ENCODE measurements at places on chromosomes 12 and 14.

DNA sequence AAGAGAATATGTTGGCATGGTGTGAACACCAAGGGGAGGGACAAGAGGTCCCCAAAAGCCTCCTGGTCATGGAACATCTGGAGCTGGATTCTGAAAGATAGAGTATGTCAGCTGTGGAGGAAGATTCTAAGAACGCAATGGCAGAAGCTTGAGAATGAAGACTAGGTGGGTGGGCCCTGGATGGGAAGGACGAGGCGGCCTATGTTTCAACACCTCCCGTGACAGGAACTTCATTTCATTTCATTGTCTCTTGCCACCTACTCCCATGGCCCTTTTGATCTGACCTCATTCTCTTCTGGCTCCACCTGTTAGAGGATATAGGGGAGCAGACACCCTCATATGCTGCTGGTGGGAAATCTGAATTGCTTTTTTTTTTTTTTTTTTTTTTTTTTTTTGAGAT, 3.3 kb downstream of the UNG start:
- no peak for DNase-seq

DNA sequence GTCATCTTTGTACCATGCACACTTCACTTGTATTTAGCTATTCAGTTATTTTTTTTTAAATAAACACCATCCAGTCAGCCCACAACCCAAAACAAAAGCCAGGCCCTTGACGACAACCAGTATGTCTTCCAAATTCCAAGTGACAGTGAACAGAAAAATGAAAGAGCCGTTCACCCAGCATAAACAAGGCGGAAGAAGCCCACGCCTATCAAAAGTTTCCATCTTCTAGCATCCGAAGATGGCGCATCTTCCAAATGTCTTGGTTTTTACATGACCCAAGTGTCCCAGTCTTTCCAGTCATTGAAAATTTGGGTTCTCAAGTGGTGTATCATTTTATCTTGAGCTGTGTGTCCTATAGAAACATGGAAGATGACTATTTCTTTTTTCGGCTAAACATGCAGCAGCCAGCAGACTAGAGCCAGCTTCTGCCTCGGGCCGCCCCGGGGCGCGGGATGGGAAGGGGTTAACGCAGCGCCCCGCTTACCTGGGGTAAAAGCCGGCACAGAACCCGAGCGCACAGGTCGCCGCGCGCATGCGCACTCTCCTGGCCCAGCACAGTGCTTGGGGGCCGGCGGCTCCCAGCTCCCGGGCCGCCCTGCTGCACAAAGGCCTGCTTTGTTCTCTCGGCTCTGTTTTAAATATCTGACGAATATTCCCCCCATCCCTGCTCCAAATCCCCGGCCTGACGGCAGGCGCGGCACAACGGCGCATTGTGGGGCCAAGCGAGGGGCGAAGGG, 164.8 kb downstream of the ZFP36L1 start:
- no peak for DNase-seq

GRCh38 chr12:90959032-90959431, 4.1 kb upstream of the CCER1 start:
- no peak for DNase-seq

DNA sequence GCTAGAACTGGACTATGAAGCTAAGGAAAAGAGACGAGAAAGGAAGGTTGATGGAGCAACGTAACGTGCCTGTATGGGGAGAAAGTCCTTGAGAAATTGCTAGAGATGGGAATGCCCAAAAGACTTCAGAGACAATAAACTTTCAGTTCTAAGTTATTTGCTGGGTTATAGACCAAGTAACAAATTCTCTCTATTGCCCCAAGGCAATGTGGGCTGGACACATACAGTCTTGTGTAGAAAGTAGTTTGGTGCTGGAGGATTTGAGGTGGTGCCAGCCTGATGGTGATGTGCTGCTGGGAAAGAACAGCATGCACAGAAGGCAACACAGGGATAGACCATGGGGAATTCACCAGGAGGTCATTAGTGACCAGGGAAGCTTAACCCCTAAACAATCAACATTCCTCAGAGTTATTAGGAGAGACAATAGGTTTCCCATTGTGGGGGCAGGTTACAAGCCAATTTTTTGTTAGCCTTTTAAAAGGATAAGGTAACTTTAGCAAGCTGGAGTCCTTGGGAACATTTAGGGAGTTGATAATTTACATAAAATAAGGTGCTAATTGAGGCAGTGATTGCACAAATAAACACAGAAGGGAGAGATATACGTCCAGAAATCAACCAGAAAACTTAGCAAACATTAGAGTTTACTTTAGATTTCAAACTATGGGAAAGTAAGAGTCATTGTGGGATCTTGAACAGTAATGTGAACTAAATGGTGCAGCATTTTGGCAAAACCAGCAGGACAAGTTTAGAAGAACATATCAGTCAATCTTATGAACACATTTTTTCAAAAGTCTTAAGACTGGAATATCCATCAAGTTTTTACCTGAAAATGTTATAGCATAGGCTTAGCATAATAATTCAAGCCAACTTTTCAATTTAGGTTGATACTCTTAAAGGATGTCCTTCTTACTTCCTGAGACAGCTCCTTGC, 61.4 kb downstream of the LMNTD1 start:
- DNase-seq = no peak

DNA sequence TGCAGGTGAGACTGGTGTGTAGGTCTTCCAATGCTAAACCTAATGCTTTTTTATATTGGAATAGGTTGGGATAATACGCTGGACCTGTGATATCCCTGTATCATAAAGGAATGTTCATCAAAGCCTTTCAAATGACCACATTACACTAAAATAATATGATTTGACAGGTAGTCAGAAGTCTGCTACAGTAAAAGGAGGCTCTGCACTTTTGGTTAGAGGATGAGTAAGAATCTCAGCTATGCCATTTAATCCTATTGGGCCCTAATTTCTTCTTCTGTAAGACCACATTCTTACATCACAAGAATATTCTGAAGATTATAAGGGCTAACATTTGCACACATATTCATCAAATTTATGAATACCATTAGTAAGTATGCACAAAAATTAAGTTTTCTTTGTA, 250.5 kb upstream of the FLRT2 start:
- no peak for DNase-seq

DNA sequence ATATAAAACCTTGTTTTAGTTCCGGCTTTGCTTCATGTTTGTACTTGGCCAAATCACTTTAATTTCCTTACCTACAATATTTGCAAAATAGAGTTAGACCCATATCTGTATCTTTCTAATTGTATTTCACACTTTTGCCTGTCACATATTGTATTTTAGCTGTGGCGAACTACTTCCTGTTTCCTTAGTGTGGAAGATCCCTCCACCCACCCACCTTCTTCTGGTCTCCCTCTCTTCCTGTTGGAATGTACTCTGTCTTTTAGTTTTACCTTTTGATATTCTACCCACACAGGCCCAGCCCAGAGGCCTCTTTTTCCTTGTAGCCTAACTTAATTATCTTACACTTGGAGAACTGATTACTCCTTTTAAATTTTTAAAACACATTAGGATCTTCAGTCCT, 78.2 kb downstream of the SCN8A start:
- DNase-seq = no peak

- no peak for DNase-seq
These were observed 204.5 kb upstream of the PPFIA2 start for GRCh38 chr12:81963636-81964035.

DNA sequence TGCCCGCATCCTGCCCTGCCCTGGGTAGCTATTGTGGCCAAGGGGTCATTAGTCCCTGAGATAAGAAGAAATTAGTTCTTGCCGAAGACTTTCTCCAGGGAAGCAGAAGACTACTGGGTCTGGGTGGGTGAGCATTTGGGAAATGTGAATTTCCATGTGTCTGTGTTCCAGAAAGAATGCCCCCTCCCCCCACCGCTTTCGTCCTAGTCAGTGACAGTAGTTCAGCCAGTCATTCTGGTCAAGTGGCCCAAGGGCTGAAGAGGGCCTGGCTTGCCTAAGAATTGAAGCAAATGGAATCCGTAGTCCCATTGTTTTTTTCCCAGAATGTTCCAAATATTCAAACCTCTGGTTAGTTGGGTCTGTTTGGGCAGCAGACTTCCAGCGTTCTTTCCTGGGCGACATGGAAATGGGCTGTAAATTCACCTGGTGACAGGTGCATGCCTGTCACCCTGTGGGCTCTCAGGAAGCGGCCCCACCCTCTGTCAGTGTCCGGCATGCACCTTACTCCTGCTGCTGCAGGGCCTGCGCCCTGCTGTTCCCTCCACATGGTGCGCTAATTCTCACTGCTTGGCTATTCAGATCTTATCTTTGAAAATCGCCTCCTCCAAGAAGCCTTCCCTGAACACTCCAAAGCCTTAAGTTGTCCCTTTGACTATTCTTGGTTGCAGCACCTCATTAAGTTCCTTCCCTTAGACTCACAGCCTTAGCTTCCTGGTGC, 1.4 kb upstream of the RFLNA start:
- DNase-seq = no peak

GRCh38 chr12:67986632-67987031, 2.6 kb upstream of the IFNG-AS1 start:
- DNase-seq = no peak

DNA sequence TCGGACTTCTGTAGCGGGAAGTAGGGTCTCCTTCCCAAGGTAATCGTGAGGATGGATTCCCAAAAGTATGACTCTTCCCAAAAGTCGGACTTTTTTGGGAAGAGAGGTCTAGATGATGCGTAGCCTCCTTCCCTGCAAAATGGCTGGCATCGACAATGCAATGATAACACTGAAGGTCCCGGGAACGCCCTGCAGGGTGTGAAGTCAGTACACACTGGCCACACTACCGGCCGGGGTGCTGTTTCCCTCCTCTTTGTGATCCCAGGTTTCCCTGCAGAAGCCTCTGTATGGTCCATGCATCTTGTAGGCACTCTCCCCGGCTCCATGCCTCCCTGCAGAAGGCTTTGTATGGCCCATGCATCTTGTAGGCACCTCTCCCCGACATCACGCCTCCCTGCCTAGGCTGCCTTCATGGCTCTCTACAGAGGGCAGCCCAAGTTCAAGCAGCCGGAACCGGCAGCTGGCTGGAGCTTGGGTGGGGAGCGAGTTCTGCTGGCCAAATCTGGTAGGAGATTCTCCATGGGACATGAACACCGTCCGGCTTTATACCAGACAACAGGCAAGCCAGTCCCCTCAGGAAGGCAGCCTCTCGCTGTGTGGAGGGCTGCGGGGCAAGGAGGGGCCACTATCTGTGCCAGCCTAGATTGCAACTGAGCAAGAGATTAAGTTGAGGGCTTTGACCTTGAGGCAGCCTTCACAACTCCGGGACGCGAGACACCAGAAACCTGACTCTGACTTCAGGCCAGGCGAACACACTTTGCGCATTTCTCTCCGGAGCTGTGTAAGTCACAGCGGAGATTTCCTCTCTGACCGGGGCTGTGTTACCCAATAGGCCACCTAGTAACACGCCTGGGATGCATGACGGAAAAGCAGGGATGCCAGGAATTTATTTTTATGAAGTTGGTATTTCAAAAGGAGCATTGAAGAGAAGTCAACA, 23.5 kb downstream of the FZD10 start:
- no peak for DNase-seq

DNA sequence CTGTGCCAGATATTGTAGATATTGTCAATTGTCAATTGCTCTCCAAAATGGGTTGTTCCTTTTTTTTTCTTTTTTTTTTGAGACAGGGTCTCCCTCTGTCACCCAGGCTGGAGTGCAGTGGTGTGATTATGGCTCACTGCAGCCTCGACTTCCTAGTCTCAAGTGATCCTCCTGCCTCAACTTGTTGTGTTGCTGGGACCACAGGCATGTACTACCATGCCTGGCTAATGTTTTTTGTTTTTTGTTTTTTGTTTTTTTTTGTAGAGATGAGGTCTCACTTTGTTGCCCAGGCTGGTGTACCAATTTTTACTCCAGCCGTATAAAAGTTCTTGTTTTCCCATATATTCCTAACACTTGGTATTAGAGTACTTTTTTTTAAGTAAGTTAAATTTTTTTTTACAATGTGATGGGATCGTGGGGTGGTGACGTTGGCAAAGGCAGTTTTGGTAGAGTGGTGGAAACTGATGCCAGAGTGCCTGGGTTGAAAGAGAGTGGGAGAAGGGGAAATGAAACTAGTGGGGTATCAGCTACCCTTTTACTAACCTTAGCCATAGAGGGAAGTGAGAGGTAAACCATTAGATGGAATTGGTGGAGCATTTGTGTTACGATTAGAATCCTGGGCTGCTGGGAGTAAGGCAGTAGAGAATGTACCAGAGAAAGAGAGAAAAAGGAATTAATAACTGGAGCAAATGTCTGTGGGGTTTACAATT, 33.0 kb upstream of the CFAP54 start:
- DNase-seq = no peak

DNA sequence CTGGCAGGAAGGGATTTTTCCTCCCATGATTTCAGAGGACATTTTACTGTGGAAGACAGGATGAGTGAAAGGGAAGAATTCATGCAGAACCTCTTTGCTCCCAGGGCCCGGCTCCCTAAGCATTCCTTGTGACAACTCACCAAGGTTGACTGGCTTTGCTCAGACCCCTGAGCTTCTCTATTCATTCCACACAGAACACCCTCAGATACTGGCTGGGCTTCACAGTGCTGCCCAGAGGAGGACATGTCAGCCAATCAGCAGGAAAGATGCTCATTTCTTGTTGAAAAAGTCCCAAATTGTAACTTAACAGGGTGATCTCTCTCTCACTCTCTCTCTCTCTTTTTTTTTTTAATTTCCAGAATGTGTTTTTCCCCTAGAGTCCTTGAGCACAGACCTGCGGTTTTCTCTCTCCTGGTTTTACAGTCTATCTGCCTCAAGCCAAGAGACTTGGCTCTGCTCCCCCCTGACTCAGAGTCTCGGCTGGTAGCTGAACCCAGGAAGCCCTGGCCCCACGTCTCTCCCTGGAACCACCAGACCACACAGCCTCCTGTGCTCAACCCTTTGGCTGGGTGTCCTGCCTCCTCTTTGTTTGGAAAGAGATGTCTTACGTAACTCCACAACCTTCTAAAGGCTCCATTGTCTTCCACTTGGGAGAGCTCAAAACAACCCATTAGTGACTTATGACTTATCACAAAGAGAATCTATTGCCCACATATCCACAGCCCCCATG, 43.9 kb downstream of the SSPN start:
- DNase-seq = no peak

GRCh38 chr12:98572010-98572409, 21.5 kb upstream of the SLC25A3 start:
- DNase-seq = no peak
